Stimulated activated CD4-positive, alpha-beta T cell treated with anti-CD3 and anti-CD28 coated beads, Interleukin-12 subunit alpha, Interleukin-12 subunit beta, amount 100 ng/mL, for 48 hours (primary cell): ENCODE measurements at places on chromosomes 11 and 22.

GRCh38 chr11:101914738-101915426 is at the start of gene CEP126:
TSS of gene CEP126 (plus strand) at chr11:101915010. CDS start at chr11:101915285, 275 bp downstream.
- peak; percentile 86 for DNase-seq

- no peak for DNase-seq
Measured at GRCh38 chr11:120465921-120466534, 45.5 kb upstream of the GRIK4 start.

DNA sequence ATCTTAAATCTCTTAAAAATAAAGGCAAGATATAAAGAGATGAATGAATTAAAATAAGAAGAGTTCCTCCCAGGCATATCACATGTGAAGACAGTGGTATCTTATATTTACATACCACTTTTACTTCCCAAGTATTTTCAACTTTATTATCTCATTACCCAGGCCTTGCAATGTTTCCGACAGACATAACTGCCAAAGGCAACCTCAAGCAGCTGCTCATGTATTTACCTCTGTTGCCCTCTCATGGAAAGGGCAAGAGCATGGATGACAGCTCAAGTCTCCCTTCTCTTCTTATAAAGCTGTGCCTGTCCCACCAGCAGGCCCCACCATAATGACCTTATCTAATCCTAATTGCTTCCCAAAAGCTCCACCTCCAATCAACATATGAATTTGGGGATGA is 894.2 kb downstream of the NTM start:
- no peak for DNase-seq

GRCh38 chr11:11572386-11572785 is 49.4 kb downstream of the GALNT18 start:
- no peak for DNase-seq
